ENCODE measurements at places on chromosomes 5 and 9.

GRCh38 chr5:72301557-72301956 is 18.5 kb downstream of the MRPS27 start:
- no peak for DNase-seq

DNA sequence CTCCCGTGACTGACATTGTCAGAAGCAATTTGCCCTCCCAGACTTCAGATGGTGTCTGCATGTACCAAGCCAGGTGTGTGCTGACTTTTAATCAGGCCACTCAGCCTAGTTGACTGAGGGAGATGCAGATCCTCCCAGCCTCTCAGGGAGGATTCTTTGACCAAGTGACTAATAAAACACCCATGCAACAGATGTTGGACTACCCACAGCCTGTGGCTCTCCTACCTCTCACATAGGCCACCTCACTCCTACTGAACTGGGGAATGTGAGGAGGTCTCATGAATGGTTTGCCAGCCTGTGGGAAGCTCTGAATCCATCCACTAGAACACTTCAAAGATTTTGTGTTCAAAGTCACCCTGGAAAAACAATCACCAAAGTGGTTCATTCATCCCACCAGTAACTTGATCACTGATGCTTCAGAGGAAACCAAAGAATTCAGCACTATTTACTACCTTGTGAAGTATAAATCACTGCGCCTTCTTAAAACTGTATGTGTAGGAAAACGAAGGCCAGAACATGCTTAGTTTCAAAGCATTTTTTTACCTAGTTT is 80.1 kb downstream of the ESM1 start:
- DNase-seq, result no peak

GRCh38 chr9:134172198-134173126 is 8.1 kb upstream of the RNU6ATAC start:
- no peak for DNase-seq

DNA sequence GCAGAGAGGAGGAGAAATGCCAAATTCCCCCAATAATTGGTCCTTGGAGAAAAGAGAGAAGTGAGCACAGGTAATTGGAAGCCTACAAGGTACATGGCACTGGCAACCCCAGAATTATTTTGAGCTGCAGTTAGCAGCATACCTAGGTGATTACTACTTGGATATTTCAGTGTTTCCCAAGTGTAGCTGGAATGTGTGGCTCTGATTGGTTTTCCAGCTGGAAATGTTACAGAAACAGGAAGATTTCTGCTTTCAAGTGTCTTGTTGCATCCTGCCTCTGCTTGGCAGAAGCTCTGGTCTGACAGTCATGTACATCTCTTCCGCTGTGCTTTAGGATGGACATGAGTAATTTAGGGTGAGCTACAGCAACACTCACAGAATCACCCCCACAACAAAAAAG is 262.1 kb downstream of the ENC1 start:
- DNase-seq, result no peak

- DNase-seq, result no peak
These were observed 137.7 kb downstream of the PRELID2 start for GRCh38 chr5:145697251-145697990.

DNA sequence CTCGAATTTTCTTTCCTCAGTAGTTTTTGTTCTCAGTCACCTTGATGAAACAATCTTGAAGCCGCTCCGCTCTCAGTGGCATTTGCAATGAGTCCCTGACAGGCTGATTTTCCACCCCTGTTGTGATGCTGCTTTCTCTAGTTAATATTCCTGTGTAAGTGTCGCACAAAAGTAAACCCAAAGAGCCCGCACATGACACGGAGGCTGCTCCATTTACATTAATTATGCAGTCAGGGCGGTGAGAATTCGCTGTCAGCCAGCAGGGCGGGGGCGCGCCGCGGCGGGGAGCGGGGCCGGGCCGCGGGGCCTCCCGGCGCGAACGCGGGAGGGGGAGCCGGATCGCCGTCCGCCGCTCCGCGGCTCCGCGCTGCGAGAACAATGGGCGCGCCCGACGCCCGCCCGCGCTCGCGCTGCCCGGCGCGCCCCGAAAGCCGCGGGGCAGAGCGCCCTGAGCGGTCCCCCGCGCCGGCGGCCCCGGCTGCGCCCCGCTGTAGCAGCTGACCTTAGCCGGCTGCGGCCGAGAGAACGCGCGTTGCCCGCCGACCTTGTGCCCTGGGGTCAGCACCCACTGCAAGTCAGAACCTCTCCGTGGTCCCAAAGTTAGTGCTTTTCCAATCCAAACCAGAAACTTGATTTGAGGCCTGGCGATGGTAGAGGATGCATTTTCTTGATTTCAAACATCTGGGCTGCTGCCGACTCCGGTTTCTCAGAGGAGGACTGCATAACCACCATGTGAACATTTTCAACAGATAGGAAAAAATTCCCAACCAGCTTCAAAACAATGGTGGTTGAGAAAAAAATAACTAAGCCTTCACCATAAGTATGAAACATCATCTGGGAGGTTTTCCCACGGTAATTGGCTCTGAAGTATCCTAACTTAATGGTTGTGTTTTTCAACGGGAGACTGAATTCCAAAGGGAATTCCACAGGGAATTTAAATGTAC is 142.6 kb downstream of the PBX3 start:
- DNase-seq, result no peak

DNA sequence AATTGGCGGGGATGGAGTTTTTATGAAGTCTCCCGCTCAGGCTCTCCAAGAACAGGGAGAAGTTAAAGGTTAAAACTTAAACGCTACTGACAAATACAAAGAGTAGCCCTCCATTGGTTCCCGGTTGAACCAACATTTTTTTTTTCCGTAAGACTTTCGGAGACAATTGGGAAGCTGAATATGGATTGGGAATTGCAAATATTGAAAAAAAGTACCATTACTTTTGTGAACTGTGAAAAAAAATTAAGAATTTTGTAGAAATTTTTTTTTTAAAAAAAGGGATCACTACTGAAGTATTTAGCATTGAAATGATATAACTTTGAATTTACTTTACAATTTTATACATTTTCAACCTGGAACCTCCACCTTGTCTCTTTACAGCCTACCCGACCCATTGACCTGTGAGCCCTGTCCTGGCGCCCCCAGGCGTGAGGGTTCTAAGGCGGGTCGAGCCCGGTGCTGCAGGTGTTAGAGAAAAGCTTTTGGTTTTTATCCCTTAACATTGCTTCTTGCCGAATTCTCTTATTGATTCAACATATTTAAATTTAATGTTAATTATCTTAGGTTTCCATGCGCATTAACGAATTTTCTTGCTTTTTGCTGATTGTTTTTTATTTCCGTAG is 448 bp upstream of the ZNF782 start:
- no peak for DNase-seq

- DNase-seq, result no peak
These were observed 125.8 kb downstream of the CDH6 start for GRCh38 chr5:31319335-31319734.

DNA sequence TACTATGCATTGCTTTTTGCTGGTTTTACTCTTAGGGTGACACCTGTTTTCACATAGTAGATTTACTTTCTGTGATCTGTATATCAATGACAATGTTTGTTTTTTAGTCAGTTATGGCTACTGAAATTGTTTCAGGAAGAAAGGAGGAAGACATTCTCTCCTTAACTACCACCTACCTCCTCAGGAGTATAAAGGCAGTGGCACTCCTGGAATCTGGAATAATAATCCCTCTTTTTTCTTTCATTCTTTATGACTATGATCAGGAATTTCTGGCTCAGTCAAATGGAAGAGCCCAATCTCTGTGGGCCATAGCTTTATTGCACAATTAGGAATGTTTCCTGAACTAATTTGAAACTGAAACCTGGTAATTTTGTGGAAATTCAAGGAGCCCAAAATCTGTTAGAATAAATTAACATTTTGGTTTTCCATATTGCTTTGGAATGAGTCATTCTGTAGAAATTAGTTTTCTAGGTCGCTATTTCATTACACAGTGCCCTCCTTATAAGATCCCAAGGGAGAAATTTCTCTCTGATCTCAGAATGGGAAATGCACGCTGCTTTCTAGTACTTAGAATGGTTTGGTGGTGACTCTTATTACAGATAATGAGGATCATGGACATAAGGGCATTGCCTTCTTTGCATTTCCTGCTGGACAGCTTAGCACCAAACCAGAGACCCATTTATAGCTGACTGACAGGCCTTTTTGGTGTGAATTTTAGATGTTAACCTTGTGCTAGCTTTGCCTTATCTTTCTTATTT is 95.3 kb upstream of the VLDLR start:
- no peak for DNase-seq

- no peak for DNase-seq
These were observed 119.5 kb downstream of the GRIA1 start for GRCh38 chr5:153610009-153610408.

DNA sequence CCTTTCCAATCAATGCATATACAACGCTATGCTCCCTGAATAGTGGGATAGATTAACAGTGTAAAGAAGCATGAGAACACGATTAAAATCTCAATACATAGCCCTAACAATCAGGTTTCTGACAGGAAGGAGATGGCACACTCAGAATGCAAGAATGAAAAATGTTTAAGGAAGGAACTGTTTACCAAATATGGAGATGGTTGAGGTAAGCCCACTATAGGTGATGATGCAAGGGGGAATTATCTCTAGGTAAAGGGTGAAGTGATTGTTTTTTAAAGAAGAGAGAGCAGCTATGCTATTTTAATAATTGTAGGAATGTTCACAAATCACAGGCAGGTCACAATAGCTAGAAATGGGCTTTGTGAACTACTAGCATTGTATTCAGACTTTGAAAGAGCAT is 302.4 kb downstream of the CHSY3 start:
- no peak for DNase-seq

- no peak for DNase-seq
These were observed 211.3 kb downstream of the DCP2 start for GRCh38 chr5:113187906-113188305.

DNA sequence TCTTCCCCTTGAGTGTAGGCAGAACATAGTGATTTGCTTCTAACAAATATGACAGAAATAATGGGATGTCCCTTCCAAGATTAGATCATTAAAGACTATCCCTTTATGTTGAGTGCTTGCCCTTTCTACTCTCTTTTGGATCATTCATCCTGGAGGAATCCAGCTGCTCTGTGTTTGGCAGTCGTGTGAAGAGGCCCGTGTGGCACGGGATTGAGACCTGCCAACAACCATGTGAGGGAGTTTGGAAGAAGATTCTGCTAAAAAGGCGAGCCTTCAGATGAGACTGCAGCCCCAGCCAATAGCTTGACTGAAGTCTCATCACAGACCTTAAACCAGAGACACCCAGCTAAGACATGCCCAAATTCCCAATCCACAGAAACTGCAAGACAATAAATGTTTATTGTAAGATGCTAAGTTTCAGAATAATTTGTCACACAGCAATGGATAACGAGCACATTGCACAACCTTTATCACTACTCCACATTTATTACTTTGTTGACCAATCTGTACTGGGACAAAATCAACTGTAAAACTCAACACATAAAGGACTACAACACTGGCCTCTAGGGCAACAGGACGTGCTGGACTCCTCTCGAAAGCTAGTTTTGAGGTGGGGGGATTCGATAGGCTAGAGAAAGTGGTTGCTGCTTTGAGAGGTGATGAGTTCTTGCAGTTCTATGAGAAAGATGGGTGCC is 42.8 kb downstream of the ANGPTL2 start:
- no peak for DNase-seq

GRCh38 chr5:178469011-178469974 is 120.9 kb downstream of the COL23A1 start:
- DNase-seq, result no peak

Data from stimulated activated CD4-positive, alpha-beta T cell treated with anti-CD3 and anti-CD28 coated beads, TNF-alpha, amount 100 ng/mL, for 1 hour (primary cell).